ENCODE measurements at places on chromosomes 13 and 19.

GRCh38 chr19:29678484-29679106 lies 13.3 kb downstream of the PLEKHF1 start:
- no peak for DNase-seq

GRCh38 chr19:5557691-5558090 lies 10.1 kb downstream of the TINCR start:
- no peak for DNase-seq

DNA sequence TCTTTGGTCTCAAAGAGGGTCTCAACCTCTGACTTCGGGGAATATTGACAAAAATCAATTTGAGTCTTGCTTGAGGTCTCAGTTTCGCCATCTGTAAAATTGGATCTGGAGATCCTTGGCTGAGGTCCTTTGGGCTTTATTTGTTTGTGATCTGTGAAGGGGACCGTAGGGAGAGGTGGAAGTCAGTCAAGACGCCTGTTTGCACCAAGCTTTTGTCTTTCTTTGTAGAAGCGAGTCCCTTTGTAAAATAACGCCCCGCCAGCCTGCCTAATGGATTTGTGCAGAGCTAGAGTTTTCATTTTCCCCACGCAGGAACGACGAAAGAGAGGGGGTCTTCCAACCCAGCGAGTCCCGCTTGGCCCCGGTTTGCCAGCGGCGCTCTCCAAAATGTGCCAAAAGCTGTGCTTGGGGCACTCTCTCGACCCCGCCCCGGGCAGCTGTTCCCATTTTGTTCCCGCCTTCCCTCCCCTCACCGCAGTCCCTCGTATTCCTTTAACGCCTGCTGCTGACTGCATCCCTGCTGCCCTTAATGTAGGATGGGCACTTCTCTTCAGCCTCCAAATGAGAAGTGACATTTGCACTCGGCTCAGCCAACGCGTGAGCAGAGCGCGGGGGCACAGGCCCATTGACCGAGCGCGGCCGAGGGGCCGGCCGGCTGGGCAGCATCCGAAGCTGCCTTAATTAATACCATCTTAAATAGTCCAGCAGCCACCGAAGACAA lies 13.0 kb downstream of the ZIC5 start:
- DNase-seq = no peak

GRCh38 chr19:7899751-7900378 lies 3.8 kb upstream of the MAP2K7 start:
- no peak for DNase-seq

DNA sequence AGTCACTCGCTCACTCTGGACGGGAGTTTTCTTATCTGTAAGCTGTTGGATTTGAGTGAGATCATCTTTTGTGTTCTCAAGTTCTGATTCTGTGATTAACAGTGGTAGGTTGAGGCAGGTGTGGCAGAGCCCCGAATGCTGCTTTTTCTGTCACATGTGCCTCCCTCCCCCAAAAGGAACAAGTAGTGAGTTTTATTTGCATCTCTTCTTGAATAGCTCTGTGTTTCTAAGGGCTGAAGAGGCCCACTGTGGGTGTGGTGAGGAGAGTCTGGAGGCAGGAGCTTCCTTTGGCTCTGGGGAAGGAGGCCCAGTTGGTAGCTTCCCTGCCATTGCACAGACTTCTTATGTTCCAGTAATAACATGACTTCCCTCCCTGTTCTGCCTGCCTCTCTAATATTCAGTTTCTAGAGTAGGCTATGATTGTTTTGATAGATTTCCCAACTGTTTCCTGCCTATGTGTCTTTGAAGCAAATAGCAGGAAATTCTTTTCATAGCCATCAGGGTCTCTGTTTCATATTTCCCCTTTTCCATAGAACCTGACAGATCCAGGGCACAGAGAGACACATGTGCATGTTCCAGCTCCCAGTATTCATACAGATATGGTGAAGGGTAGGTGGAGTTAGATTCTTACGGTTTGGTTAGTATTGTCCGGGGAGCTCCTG lies 23.9 kb upstream of the CXCL17 start:
- no peak for DNase-seq

- DNase-seq = no peak
Measured at GRCh38 chr13:113924184-113924901, 49.5 kb downstream of the C13orf46 start.

DNA sequence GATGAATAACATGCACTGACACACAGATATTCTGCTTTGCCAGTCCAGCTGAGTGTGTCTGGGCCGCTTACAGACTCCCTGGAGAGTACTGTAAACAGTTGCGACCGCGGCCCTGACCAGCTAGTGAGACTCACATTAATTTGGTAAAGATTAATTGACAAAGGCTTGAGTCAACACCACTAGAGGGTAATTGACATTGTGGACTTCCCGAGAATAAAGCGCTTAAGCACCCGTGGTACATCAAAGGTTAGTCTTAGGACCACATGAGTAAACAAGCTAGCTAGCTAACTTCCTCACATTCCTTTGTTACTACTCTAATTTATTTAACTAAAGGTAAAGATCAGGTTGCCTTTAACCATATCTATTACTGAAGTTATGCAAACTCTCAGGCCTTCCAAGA lies 624.4 kb upstream of the ARGLU1 start:
- DNase-seq = no peak

- DNase-seq = peak; percentile 74
Measured at GRCh38 chr19:23415561-23416191, 20.4 kb upstream of the ZNF91 start.

DNA sequence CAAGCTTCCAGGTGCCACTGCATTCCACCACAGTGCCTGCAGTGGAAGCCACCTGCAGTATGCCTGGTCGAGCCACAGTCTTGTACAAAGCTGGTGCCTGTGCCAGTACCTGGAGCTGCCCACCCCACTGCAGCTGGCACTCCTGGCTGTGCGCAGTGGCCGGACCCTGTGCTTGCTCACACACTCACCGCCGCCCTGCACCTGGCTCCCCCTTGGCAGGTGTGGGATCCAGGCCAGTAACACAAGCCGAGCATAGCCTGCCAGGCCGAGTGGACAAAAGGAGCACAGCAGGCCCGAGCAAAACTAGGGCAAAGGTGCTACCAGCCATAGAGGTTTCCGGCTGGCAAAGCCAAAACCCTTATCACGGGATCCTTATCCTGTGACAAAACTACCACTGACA lies 18.5 kb downstream of the UGGT2 start:
- no peak for DNase-seq

Measured in EL (cell line).